Iris pigment epithelial cell (primary cell): ENCODE measurements at places on chromosomes 3 and 15.

GRCh38 chr3:171888466-171888865 is 45.3 kb downstream of the TMEM212 start:
- no peak for DNase-seq

DNA sequence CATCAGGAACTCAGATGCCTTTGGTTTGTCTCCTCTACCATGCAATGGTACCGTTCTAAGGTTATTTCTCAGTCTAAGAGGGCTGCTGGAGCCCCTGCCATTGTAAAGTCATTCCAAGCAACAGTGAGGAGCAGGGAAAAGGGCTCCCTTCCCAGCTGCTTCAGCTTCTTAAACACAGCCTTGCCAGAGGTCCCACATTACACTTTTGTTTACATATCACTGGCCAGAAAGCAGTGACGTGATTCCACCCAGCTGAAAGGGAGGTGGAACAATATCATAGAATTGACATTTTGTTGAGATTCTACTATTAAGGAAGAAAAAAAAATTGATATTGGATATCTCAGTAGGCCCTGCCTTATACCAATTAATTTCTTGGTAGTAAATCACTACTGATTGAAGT is 194.6 kb downstream of the SUCLG2 start:
- DNase-seq = peak; percentile 79

DNA sequence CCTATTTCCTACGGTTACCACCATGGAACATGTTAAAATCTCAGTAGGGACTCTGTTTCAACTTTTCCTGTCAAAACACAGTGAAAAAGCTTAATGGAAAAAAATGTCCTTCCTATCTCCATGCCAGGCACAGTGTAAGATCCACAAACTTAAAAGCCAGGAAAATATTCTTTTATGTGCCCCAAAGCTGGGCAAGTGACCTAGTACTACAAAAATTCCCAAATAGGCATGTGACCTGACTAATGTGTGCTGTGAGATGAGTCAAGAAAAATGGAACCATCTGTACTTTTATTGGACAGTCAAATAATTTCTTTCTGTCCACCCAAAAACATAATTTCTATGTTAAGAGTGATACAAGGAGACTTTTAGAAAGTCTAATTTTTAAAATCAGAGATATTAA is 406.0 kb downstream of the ZBTB20 start:
- DNase-seq = no peak

GRCh38 chr15:85831415-85832113 is 36.8 kb upstream of the KLHL25 start:
- DNase-seq = peak; percentile 55

- DNase-seq = no peak
Observed at GRCh38 chr3:25096536-25096935, 331.5 kb upstream of the RARB start.

DNA sequence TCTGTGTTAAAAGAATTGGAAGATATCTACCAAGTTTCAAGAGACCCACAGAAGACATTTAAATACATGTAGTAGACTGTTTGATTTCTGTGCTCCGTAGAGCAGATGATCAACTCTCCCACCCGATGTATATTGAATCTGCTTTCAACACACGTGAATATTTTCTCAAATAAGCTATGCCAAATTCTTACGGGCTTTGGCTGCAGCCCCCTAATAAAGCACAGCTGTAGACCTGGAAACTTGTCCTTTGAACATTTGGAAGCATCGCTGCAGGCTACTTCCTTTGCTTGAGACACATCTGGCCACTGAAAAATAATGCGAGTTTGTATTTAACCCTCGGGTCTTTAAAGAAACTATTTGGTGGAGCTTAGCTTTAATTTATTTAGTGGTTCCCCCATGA is 98.3 kb upstream of the SELENOK start:
- no peak for DNase-seq

DNA sequence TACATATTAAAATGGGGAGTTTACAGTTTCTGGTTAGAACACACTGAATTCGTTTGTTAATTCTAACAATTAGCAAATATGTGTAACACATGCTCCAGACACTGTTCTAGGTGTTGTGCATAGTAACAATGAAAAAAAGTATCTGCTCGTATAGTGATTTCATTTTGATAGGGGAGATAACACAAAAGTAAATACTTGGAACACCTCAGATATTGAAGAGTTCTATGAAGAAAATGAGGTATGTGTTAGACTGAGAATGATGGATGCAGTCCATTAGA is 6.8 kb upstream of the TMF1 start:
- no peak for DNase-seq

- no peak for DNase-seq
Observed at GRCh38 chr3:172561897-172562640, 38.8 kb upstream of the TNFSF10 start.

DNA sequence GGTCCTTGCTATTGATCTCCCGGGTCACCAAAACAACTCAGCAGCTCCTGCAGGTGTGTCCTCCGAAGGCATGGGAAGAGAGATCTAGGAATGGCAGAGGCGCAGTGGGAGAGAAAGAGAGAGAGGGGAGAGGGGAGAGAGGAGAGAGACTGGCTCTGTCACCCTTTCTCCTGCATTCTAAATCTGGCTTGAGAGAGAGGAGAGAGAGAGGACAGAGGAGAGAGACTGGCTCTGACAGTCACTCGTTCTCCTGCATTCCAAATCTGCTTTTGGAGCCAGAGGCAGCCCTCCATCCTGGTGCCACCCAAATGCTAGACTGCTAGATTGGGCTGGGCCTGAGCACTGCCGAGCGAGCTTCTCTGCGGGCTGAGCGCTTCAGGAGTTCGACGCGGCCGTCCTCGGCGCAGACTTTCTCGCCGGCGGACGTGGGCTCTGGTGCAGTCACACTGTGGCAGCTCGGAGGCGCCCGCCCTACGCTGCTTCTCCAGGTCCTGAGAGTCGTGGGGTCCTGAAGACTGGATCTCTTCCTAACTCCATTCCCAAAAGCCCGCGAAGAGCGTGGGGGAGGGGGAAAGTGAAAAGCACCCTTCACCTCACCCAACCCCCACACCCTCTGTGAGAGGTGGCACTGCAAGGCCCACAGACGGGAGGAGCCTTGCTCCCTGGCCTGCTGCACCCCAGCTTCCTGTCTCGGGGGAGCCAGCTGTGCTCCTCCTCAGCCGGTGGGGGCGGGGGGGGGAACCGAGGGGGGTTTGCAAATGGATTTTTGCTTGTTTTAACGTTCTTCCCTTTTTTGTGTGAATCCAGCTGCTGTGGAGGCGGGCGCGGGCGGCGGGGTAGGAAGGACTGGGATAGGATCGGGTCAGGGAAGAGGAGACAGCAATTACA is 222.3 kb downstream of the MEIS2 start:
- DNase-seq = no peak

GRCh38 chr3:38565339-38566214 is 69.4 kb downstream of the EXOG start:
- DNase-seq = no peak

DNA sequence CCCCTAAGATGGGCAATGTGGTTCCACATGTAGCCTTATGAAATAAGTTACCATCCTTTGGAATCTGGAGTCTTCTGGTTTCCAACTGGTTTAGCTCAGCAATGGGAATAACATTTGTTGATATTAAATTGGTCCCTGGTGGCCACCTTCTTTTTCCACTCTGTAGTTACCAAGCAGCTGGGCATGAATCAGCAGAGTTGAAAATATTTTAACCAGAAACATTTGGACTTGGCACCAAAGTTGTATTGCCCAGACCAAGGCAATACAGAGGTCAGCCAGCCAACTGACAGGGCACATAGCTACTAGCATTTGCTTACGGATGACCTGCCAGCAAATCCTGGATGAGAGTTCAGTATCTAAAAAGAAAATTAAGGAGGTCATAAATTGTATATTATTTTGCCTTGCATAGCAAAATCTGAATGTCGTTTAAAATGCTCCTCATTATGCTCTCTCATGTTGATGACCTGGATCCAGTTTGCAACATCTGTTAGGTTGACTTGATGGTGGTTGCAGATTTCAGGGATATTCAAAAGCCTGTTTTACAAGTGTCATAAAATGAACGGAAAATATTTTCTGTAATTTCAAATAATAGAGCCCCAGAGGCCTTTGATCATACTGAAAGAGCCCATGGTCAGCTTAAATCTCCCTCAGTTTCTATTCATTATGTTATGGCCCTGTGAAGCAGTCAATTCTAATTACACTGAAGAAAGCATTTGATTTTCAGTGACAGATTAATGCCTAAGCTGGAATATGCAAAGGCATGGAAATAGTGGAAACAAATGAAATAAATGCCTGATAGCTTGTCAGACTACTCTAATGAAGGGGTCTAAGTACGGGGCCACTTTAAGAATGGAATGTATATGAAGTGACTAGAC is 54.6 kb downstream of the PPM1L start:
- DNase-seq = peak; percentile 4

- DNase-seq = no peak
Observed at GRCh38 chr15:63337046-63337445, 44.6 kb downstream of the CA12 start.
